ENCODE measurements at places on chromosomes 7 and 10. TPM values are rescaled to one million over a fixed set of nuclear protein-coding genes. Genes with fewer than 3 reads are reported as not detected.

The EN2 gene
- not detected for total RNA-seq

The CHN2 gene
- 9.2 TPM for total RNA-seq

The SPDYE11 gene
- total RNA-seq: not detected

The POT1 gene
- total RNA-seq: 29.1 TPM

- DNase-seq: no peak
Observed at GRCh38 chr10:128298587-128298986, 172.4 kb upstream of the MKI67 start.

DNA sequence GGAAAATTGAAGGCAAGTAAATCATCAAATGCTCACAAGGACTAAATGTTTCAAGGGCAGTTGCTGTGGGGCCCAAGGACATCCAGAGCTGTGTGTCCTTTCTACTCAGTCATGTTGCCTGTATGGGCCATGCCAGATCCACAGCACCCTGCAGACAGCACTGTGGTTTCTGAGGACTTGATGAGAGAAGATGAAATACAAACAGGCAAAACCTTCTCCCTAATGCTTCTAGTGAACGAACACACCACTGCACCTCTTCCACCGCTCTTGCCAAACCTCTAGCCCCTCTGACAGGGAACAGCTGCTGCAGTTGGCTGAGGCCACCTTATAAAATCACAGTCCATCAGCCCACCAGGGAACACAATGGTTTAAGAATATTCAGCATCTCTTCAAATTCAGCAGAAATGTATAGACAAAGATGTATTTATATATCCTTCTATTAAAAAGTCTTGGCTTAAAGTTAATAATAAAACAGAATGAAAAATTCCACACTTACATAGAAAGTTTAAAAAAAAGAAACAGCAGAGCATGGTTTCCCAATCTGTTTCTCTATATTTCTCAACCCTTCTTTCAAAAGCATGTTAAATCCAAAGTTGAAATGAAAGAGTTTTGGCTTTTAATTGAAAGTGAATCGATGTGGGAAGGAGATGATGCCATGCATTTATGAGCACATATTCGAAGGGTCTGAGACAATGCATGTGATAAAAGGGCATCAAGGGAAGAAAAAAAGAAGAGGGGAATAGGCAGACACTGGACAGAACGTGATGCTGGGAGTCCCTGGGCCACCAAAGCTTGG, 14.0 kb downstream of the CYP3A7 start:
- DNase-seq: no peak

DNA sequence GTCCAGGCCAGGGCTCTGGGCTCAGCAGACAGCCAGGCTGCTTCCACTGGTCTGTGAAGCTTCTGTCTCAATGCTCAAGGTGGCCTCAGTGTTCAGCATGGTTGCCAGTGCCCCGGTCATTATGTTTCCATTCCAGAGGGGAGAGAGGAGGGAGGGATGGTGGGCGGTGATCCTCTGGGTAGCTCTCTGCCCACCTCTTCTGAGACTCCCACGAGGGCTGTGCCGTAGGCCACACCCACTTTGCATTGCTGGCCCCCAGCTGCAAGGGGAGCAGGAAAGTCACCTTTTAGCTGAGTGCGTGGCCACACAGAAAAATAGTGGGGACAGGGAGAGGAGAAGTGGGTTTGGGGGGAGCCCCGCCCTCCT, 42.5 kb downstream of the FOXK1 start:
- no peak for DNase-seq

DNA sequence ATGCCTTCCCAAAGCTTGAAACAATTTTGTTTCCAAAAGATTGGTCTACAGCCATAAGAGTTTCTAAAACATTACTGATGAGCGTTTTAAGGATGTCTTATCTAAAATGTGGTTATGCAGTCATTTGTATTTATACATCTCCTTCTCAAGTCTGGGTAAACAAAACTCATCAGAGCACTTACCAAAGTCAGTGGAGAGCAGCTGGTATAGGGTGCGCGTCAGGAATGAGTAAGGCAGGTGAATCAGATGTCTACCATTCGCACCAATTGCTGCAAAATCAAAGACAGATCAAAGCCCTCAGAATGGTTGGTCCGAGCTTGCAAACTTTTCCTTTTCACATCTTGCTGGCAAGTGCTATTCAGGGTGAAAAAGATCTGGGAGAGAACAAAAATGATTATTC, 65.6 kb upstream of the FAM171A1 start:
- DNase-seq: no peak

DNA sequence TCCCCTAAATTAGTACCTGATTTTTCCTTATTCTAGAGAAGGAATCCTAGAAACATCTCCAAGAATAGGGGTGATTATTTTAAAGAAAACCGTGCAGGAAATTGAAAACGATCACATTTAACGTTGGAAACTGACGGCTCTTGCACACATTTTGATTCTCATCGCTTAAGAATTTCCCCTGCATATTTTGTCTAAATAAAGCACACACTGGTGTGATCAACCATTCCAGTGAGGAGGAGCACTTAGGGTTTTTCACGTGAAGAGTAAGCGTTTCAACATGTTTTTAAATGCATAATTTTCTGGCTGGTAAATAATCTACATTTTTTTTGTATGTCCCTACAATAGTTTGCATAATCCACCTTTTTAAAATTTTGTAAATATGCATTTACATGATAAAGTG, 229.7 kb upstream of the PFKP start:
- DNase-seq: no peak

DNA sequence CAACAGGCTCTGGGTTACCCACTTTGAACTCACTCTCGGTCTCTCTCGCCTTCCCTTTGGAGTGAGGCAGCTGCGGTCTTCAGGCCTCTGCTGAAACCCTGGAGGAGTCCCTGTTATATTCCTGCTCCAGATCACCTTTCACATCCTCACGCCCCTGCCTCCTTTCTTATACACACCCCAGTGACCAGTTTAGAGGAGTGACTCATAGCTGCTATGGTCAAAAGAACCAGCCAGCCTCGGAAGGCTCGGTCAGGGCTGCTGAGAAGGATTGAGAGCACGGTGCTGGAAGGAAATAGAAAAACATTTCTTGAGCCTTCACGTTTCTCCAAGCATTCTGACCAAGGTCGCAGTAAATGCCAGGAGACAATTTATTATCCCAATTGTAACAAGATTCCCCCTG, 28.3 kb upstream of the SVOPL start:
- DNase-seq: no peak

DNA sequence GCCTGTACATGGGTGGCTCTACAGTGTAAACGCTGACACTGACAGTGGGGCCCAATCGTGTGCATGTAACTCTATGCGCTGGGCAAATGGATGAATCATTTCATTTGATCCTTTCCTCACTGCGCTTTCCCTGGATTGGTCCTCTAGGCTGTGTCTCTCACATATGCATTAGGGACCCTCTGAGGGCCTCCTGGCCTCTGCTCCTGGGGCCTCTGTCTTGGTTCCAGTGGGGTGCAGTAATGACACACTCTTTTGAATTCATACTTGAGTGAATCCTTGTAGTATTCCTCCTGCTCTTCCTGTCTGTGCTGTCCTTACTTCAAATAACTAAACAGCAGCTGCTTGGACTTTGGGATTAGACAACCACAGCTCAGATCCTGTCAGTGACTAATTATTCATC, 176.5 kb upstream of the ADO start:
- peak; percentile 15 for DNase-seq

DNA sequence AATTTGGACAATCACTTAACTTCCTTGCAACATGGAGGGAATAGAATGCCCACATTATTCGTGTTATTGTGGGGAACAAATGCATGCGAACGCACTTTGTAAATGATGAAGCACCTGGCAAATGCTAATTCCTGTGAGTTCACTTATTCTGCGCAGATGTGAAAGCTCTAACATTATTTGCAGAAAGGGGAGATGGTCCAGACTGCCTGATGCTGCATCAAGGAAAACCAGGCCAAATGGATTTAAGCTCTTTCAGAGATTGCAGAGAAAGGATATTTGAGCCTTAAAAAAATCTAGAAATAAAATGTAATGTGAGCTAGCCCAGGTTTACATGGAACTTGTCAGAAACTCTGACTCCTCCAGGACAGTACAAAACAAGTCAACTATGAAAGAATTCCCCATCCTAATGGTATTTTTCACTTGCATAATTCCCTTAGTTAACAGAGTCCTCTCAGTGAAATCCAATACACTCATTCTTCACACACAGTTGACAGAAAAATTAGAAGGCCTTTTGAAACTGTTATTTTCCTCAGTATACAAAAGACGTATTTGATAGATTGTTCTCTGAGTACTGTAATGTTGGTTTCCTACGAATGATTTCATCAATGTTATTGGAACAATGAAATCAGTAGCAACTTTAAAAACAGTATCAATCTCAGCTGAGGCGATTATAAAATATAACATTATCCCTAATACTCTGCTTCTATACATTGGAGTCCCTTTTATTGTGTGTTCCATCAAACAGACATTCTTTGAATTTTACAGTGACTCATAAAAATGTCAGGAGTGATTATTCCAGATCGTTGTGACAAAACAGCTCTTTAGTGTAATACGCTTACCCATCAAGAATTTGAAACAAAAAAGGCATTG, 136.3 kb upstream of the ANK3 start:
- DNase-seq: no peak

DNA sequence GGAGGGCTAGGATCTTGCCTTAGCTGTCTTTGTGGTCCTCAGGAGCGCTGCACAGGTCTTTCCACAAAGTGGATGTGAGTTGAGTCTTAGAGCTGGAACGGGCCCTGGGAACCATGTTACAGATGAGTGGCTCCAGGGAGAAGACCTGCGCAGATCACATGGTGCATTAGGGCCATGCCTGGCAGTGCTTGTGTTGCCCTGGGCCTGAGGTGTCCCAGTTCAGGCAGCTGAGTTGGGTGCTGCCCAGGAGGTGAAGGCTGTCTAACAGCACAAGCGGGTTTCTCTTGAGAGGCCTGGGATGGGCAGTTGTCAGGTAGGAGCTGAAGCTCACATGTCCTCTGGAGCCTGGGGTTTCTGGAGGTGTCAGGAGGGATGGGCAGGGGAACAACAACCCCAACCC, 33.7 kb upstream of the ANKRD2 start:
- no peak for DNase-seq
